ENCODE measurements at places on chromosomes 6 and 20.

DNA sequence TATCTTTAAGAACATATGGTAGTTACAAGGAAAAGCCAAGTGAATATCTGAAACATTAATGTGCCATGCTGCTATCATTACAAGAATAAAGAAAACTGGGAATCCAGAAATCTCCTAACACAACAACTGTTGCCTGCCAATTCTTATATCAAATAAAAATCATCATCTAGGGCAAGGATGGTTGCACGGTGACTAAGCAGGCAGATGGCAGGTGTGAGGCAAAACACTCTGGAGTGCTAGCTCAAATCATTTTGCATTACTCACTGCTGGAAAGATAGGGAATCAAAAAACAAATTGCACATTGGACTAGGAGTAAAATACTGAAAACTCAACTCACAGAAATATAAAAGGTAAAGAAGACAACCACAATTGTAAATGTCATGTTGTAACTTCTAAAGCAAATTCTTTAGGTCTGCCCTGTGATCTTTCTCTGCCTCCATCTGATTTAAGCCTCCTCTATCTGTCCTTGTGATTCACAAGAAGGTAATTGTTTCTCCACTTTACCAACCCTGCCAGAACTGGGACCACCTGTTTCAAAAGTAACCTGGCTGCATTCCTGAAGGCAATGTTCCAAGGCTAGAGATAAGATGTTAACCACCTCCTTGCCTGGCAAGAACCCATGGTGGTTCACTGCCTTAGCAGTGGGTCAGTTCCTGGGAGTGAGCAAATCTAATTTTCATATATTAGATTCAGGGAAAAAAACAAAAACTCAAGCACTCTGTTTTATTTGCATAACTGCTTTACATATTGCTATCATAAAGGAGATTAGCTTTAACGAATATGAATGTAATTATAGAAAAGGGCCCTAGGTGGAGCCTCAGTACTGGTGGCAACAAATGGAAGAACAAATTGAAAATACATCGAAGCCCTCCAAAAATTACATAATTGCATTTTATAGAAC, 33.1 kb upstream of the LCA5 start:
- DNase-seq: no peak

GRCh38 chr6:108145639-108146038, 20.2 kb upstream of the NR2E1 start:
- no peak for DNase-seq

GRCh38 chr6:36263390-36264000, 6.4 kb upstream of the PNPLA1 start:
- no peak for DNase-seq

DNA sequence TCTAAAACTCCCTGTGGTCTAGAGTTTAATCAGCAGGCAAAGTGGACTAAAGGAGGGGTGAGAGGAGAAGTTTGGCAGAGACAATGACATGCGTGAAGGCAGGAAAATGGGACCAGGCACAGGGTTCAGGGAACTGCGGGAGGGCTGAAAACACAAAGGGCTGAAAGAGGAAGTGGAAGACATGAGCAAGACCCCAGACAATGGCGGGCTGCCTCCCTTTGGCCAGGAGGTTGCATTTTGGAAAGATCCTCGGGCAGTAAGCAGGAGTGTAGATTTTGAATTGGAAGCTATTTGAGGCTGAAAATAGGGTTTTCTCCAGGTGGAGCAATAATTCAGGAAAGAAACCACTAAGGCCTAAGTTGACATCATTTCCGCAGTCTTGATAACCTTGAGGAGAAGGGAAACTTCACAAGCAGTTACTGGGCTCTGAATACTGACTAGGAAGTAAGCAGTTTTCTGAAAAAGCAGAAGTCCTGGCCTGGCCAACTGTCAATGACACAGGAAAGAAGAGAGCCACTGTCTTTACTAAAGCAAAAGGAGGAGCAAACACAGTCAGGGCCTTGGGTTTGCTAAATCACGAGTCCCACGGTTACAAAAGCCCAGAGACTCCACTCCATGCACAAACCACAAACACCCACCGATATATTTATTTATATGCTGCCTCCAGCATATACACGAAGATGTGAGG, 3.4 kb downstream of the LY86 start:
- no peak for DNase-seq

DNA sequence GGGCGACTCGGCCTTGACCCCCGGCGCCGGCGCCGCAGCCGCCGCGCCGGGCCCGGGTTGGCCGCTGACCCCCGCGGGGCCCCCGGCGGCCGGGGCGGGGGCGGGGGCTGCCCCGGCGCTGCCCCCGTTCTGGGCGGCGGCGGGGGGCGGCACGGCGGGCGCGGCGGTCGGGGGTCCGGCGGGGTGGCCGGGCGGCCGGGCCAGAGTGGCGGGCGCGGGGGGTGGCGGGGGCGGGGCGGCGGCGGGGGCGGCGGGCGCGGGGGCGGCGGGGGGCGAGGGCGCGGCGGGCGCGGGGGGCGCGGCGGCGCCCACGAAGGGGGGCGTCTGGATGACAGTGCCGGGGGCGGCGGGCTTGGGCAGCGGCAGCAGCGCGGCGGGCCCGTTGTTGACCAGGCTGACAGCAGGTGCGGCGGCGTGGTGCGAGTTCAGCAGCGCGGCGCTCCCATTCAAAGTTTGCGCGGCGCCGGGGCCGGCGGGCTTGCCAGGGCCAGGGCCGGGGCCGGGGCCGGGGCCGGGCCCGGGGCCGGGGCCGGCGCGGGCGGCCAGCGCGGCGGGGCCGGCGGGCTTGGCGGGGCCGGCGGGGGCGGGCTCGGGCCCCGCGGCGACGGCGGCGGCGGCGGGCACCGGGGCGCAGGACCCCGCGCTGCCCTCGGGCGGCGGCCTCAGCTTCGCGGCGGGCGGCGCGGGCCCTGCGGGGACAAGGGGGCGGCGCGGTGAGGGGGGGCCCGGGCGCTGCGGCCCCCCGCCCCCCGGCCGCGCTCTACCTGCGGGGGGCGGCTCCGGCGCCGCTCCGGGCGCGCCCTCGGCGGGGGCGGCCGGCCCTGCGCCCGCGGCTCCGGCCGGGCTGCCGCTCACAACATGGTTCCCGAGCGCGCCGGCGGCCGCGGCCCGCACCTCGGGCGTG, 659 bp downstream of the TAF4 start:
- DNase-seq: no peak

DNA sequence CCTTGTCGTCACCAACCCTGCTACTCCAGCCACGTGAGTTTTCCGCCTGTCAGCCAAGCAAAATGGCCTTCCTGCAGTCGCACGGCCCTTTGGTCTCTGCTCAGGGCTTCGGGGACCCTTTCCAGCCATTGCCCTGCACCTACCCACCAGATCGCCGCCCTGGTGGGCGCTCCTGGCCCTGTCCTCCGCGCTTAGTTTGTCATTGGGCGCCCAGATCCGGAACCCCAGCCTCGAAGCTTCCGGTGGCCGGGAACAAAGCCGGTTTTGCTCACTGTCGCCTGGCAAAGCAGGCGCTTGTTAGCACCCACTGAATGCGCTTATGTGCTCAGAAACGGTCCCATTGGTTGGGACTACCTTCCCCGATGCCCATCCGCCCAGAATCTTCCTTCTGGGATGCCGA, 536 bp downstream of the ZFP57 start:
- no peak for DNase-seq

DNA sequence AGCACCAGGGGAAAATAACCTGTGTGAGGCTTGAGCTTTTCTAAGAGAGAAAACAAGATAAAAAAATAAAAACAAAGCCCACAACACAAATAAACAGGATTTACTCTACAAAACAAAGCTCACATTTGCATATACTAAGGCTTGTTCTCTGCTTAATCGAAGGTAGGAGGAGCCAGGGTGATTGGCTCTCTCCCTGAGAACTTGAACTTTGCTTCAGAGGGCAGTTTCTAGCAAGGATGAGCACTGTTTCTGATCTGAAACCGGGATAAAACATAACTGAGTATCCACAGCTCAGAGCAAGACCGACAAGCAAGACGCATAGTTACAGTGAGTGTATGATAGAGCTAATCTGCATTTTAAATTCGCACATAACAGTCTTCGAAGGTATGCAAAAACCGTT, 200.6 kb downstream of the PRKN start:
- DNase-seq: no peak

GRCh38 chr20:37976887-37977286, 56.4 kb downstream of the TTI1 start:
- DNase-seq: no peak

DNA sequence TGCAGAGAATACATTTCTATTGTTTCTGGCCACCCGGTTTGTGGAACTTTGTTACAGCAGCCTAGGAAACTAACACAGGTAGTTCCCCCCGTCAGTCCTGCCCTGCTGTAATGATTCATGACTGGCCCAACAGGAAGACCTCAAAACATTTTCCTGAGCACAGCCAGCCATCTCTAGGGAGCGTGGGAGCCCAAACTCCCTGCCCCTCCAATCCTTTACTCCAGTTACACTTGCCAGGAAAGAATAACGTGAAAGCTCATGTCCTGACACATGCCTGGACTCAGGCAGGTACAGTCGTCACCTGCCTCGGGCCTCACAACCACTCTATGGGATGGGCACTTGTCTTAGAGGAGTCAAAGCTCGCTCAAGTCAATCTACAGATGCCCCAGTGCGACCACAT, 8.4 kb downstream of the TXNDC5 start:
- no peak for DNase-seq

DNA sequence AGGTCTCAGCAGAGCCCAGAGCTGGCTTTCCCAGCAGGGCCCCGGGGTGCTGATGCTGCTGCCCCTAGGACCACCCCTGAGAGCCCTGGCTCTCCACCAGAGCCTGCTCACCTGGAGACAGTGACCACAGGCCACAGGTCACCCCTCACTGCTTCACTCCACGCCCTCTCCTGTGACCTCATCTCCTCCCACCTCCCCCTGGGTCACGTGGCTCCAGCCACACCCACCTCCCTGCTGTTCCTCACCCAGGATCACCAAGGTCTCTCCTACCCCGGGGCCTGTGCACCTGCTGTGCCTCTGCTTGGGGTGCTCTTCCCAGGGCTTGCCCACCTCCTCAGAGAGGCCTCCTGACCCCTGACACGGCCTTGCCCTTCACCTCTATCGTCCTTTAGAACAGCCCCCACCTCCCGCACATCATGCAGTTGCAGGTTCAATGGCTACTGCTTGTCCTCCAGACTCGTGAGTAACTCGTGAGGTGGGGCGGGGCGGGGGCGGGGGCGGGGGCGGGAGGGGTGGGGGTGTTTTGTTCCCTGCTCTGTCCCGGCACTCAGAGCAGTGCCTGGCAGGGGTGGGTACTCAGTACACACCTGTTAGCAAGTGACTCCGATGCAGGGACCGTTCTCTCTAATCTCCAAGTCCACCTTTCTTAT, 468.0 kb downstream of the PREX1 start:
- no peak for DNase-seq

DNA sequence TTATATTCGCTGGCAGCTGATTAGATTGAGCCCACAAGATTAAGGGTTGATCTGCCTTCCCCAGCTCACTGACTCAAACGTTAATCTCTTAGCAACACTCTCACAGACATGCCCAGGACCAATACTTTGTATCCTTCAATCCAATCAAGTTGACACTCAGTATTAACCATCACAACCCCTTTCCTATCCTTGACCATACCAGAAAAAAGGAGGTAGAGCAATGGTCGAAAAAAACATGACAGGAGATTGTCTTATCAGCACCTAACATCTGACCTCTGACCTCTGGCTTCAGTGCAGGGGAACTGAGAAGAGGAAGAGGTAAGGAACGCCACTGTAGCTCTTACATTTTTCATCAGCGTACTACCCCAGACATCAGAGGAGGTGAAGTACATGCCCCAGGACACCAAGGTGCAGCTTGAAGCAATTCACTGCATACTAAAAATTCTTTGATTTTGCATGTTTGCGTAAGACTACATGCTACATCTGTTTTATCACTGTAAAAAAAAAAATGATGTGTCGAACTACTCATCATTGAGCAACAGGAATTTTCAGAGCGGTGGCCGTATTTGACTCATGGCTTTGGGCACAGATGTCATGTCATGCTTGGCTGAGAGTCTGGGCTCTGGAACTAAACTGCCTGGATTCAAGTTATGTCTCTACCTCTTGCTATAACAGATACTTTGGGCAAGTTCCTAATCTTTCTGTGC, 188.0 kb upstream of the TAB2 start:
- no peak for DNase-seq

DNA sequence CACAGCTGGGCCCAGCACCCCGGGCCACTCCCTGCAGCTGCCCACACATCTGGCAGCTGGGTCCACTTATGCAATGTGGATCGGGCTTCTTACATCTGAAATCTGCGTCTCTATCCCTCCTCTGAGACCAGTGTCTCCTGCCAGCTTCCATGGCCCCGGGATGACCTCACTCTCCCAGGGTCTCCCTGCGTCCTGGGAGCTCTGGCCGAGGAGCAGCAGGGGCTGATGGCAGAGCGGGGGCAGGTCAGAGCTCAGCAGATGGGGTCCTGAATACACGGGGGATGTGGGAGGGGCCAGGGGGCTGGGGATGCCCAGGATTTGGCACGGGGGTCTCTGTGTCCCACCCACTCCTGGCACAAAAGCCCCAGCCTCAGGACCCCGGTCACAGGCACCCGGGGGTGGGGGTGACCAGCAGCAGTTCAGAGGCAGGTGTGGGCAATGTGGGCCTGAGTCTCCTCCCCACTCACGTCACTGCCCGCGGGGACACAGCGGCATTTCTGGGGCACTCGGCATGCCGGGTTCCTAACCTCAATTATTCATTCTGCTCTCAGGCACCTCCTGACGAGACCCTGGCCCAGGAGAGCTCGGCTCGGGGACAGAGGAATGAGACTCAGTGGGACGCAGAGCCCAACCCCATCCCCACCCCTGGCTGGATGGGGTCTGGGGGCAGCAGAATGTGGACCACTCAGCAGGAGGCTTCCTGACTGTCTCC, 16.4 kb downstream of the CHRNA4 start:
- no peak for DNase-seq

DNA sequence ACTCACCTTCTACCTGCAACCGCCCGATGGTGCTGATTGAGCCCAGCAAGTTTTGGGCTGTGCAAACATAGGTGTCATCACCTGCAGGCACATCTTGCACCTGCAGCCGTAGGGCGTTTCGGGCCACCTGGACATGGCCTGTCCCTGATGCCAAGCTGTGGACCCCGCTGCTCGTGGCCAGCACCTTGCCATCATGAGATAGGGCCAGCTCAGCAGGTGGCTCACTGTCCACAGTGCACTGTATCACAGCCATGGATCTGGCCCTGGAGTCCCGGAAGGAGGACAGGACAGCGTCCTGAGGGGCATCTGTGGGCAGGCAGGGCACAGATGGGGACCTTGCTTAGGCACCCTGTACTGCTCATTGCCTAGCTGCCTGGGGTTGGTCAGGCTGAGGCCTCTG, 10.1 kb upstream of the ADAM33 start:
- no peak for DNase-seq

DNA sequence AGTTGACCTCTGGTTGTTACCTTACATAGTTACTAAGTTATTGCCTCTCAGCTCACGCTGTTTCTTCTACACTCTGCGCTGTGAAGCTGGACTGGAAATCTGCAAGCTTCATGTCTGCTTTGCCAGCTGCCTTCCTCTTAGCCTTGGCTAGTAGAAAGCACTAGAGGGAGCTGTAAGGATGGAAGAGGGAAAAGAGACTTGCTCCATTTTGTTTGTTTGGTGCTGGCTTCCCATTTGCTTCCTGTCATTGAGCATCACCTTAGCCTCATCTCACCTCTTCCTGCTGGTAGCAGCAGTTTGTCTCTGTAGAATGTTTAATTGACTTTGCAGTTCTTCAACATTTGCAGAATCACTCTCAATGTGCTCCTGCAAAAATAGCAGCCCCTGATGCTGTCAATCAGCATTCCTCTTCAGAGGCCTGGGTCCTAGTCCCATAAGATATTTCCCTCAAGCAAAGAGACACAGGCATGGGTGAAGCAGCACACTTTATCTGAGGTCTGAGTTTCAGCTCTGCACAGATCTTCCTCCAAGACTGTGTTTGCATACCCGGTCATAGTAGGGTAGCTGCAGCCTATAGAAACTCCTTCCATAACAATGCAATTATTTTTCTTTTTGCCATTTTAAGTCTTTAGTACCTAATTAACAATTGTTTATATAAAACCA, 302.2 kb upstream of the EPHA7 start:
- no peak for DNase-seq
